ENCODE measurements at places on chromosomes 7 and 10.

GRCh38 chr7:101900103-101900502 is 82.7 kb downstream of the CUX1 start:
- DNase-seq, result no peak

DNA sequence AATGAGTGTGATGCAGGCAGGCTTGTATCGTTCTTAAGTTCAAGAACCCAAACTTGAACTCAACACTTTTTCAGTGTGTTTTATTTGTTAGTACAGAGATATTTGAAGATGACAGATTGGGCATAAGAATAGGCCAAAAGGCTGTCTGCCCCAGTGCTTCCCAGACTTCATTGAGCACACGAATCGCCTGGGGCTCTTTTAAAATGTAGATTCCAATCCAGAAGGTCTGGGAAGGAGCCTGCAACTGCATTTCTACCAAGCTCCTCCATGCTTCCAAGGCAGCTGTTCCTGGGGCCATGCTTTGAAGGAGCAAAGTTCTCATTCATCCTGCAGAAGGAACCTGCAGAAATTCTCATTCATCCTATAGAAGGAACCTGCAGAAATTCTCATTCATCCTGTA is 114.5 kb upstream of the INSYN2A start:
- no peak for DNase-seq

DNA sequence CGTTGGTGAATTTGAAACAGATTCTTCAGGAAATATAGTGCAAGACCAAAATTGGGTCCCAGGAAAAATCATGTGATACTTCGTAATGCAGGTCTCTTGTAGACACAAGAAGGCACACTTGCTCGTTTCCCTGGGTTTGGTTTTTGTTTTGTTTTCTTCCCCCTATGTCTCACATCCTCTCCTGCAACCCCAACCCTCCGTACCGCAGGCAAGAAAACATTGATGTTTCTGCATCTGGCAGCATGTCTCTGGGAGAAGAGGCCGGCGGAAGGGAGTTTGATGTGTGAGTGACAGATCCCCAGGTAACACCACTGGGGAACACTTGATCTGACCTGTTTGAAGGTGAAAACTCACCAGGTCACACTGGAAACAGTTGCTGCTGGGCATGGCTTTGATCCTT is 718.5 kb downstream of the AUTS2 start:
- no peak for DNase-seq

DNA sequence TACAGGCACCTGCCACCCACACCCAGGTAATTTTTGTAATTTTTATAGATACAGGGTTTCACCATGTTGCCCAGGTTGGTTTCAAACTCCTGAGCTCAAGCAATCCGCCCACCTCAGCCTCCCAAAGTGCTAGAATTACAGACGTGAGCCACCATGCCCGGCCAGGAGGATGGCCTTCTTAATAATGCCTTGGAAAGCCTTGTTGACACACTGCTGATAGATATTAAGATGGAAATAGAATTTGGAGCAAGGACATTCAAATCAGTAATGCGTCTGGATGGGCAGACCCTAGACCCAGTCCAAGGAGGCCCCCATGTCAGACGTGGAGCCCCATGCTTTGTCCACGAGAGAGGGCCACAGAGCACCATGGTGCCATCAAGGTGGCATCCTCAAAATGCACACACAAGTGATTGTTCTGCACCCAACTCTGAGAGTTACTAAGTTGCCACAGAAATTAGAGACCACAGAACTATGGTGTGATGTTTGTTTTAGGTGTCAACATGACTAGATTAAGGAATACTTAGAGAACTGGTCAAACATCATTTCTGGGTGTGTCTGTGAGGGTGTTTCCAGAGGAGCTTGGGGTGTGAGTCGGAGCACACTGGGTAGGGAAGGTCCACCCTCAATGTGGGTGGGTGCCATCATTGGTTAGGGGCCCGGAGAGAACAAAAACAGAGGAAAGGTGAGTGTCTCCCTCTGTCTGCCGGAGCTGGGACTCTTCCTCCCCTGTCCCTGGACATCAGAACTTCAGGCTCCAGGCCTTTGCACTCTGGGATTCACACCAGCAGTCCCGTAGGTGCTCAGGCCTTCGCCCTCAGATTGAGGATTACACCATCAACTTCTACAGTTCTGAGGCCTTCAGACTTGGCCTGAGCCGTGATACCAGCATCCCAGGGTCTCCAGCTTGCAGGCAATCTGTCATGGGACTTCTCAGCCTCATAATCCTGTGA is 34.5 kb downstream of the EBF3 start:
- DNase-seq, result no peak

DNA sequence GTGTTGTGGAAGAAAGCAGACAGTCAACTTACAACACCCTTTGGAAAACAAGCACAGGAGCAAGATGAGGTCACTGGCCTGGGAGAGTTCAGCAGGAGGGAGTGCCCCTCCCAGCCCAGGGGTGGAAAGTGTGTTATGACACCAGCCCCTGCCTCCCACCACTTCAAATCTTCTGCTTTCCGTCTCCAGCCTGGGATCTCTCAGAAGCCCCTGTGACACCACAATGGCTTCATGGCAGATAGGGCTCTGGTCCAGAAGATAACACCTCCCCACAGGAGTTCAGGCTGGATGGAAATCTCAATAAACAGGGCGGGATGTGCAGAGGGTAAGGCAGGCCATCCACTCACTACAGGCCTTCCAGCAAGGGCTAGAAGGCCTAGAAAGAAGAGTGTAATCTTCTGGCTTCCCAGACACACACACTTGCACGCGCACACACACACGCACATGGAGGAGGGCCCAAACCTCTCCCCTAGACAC is 48.7 kb upstream of the ZMIZ1 start:
- DNase-seq, result no peak

GRCh38 chr10:22978287-22978686 is 50.4 kb downstream of the ARMC3 start:
- no peak for DNase-seq

DNA sequence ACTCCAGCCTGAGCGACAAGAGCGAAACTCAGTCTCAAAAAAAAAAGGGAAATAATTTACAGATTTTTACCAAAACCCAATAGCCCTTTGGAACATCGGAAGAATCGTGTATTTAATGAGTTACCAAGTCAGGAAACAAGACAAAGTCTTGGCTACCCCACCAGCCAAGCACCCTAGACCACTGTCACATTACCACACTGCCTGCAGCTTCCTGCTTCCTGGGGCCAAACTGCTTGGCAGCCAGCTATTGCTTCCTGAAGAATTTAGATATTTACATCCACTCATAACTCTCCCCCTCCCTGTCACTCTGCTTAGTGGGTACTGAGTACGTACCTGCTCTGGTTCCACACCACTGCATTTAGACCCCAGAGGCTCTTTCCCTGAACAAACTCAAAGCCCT is 14.1 kb upstream of the TNPO3 start:
- no peak for DNase-seq

- DNase-seq, result peak; percentile 27
Observed at GRCh38 chr10:95560278-95561176, 644 bp downstream of the SORBS1 start.

DNA sequence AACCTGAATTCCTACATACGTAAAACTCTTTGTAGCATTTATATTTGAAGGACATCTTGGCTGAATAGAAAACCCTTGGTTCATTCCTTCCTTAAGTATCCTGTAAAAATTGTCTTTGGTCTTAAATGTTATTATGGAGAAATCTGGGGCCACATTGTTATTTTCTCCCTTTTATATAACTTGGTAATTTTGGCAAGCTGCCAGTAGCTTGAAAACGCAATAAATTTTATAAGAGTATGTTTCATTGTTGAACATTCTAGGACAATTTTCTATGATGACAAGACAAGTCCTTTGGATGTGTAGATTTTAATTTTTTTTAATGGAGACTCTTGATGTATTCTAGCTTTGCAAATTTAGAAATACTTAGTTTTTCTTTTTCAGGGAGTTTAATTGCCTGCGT is 191.9 kb downstream of the ABCA13 start:
- no peak for DNase-seq

- DNase-seq, result no peak
Observed at GRCh38 chr10:130243015-130243414, 106.8 kb downstream of the GLRX3 start.

GRCh38 chr7:18803923-18804322 is 308.4 kb downstream of the HDAC9 start:
- DNase-seq, result no peak

DNA sequence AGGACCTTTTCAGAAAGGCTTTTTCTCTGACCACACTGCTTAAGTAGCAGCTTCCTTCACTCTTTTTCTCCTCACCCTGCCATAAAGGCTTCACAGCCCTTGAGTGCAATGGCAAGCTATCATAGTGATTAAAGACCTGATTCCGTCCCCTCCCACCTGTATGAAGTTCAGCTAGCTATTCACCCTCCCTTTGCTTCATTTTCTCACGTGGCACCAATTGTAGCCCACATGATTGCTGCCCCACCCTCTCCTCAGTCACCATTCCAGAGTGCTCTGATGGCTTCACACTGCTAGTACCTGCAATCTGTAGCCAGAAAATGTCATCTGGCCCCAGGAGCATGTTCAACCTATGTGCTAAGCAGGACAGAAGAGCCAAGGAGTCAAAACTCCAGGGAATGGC is 523.8 kb downstream of the GRM8 start:
- no peak for DNase-seq

GRCh38 chr10:108663587-108663986 is 1259.7 kb downstream of the XPNPEP1 start:
- DNase-seq, result no peak

DNA sequence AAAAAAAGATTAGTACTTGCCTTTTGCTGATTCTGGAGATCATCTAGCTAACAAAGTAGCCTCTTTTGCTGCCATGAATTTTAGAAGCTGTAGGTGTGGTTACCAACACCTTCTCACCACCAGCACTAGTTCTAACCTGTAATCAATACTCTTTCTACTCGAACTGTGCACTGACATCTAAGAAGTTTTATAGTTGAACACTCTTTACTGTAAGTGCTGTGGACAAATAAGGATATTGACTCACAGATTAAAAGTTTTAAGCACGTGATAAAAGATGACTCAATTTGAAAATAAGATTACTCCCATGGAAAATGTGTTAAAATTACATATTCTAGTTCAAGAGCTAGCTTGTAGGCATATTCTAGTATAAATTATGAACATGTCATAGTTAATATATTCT is 89.9 kb downstream of the REEP3 start:
- no peak for DNase-seq

GRCh38 chr7:100675581-100676350 is 2.2 kb downstream of the GNB2 start:
- peak; percentile 95 for DNase-seq

GRCh38 chr10:75407224-75407712 is 5.7 kb upstream of the ZNF503 start:
- no peak for DNase-seq

DNA sequence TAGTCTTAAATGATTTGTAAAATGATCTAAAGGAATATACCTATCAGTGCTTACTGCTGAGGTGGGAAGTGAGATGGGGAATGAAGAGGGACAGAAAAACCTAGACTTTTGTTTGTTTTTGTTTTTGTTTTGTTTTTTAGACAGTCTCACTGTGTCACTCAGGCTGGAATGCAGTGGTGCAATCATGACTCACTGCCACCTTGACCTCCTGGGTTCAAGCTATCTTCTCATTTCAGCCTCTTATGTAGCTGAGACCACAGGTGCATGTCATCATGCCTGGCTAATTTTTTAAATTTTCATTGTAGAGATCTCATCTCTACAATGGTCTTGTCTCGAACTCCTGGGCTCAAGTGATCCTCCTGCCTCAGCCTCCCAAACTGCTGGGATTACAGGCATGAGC is 116.4 kb upstream of the SEM1 start:
- no peak for DNase-seq

DNA sequence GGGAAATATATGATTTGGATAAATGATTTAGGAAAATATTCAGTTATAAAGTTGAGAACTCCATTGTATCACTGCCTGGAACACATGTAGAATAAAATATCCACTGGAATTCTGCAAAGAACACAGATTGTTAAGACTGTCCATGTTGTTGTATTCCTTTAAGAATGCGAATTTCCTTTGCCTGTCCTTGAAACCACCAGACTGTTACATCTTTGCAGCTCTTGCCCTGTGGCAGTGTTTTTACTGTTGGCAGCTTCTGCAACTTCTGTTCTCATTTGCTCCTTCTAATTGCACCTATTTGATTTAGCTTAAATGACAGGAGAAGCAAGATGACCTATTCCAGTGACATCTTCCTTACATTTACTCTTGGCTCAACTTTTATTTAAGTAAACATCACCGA is 39.7 kb downstream of the MALSU1 start:
- no peak for DNase-seq

- no peak for DNase-seq
Observed at GRCh38 chr7:33792547-33793105, 112.7 kb upstream of the BMPER start.

DNA sequence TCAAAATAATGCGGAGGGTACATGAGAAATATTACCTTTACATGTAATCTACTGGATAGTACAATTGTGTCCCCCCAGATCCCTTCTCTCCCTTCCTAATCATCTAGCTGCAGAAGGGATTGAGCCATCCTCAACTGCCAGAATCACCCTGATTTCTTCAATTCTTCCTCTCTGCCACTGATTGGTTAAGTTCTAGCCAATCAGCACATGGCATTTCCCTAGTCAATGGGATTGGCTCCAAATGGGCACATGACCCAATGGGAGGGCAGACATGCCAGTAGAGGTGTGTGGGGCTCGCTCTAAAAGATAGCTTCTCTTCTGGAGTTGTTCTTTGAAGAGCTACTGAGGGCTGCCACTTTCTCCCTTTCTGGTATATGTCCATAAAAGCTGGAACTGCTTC is 20.9 kb upstream of the UBE3C start:
- no peak for DNase-seq
